ENCODE measurements at places on chromosomes 12 and 14.

GRCh38 chr12:101074940-101075680, 134.9 kb downstream of the SLC5A8 start:
- DNase-seq: no peak

GRCh38 chr12:117521346-117521745, 159.9 kb upstream of the NOS1 start:
- DNase-seq: no peak

DNA sequence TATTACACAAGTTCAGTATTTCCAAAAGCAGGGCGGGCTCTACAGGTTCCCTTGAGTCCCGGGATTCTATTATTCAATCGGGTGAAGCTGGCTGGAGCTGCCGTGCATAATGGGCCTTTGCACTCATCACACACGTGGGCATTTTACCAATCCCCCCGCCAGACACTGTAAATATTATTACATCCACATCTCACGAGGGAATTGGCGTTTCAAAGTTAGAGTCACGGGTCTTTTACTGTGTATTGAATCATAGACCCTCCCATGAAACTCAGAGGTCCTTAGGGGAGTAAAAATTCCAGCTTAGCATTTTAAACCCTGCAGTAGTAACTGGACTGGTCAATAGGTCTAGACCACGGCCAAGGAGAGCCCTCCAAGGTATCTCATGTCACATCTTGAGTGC, 70.3 kb downstream of the MAP1LC3B2 start:
- DNase-seq: no peak

DNA sequence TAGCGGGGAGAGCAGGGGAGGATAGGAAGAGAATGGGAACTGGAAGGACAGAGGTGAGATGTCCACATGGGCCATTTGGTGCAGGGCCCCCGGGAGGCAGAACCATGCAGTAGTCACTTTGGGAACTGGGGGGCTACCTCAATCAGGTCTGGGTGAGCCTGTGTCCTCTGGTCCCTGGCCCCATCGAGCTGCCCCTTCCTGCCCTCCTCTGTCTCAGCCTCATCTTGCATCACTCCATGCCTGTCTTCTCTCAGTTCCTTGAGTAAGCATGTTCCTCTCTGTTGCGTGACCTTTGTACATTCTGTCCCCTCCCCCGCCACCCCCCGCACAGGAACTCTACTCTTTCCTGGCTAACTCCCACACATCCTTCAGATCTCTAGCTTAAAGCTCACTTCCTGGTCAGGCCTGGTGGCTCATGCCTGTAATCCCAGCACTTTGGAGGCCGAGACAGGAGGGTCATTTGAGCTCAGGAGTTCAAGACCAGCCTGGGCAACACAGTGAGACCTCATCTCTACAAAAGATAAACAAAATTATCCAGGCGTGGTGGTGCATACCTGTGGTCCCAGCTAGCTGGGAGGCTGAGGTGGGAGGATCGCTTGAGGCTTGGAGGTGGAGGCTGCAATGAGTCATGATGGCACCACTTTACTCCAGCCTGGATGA, 23.2 kb downstream of the FOS start:
- DNase-seq: no peak

DNA sequence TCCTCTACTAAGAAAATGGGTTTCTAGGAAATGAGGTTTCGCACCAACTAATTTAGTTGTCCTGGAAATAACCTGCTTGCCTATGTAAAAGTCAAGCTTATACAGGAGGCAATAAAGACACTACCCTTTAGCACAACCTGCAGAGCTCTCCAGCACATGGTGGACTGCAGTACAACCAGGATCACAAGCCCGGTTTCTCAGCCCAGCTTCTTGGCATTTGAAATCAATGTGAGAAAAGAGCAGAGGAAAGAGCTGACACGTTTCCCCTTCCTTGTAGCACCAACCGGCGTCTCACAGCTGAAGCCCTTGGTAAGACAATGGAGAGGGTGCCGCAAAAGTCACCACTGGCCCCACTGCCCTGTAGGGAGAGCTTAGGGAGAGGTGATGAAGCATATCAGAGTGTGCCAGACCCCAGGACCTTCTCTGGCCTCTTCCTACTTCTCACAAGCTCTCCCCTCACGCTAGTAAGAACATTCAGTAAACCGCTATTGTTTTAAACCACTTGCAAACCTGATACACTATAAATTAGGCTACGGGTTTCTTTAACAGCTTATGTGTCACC, 8.6 kb downstream of the SPTLC2 start:
- no peak for DNase-seq

GRCh38 chr12:53726341-53726740, 911 bp downstream of the CALCOCO1 start:
- no peak for DNase-seq

DNA sequence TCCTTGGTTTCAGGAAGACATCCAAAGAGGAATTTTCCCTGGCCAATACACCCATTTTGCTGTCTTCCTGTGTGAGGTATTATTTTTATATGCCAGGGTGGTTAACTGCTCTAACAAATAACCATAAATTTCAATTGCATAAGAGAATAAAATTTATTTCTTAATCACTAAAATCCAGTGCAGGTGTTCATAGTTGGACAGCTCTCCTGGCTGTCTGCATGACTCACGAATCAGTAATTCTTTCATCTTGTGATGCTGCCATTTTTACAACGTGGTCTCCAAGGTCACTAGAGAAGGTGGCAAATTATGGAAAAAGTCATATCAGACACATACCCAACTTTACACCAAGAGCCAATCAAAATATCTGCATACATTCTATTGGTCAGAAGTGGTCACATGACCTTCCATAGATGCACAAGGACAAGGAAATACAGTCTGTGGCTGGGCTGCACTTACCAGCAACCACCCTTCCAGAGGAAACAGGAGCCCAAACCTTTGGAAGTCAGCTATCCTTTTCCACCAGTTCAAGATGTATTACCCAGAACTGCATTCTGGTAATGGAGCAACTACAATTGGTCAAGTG, 193.5 kb upstream of the PLEKHG7 start:
- DNase-seq: no peak

GRCh38 chr12:91722072-91722471, 423.6 kb downstream of the BTG1 start:
- DNase-seq: peak; percentile 57

All from RPMI8226 (cell line).